GM13977 (cell line): ENCODE measurements at places on chromosomes 11 and 22.

GRCh38 chr11:100925935-100926334, 203.7 kb downstream of the PGR start:
- peak; percentile 4 for DNase-seq

DNA sequence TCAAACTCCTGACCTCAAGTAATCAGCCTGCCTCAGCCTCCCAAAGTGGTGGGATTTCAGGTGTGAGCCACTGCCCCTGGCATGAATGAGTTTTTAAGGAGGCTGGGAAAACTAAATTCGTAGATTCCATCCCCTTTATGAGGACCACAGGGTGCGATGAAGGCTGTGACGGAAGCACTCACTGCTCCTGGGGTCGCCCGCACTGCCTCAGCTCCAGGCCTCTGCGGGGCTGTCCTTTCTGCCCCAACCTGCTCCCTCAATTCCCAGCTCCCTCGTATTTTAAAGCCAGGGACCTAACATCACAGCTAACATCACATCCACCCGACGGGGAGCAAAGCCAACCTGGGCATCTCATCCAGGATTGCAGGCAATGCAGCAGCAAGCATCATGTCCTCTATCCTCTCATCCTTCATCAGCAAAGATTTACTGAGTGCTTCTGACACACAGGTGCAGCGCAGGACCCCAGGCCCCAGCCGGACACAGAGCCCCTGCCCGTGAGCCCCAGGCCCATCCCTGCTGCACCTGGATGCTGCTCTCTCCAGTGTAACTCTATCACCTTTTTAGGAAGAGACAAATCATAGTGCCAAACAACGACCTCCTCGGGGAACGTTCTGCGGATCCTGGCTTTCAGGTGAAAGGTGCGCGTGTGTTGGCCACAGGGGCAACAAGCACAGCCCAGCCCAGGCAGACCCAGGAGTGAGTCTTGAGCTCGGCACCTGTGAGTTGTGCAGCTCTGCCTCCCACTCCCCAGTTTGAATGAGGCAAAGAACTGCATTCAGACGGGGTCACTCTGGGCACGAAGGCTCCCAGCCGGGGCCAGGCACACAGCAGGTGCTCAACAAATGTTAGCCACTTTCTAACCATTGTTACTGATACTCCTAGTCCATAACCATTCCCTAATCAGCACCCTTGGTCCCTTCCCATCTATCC, 134.3 kb downstream of the CRYBB2 start:
- no peak for DNase-seq

DNA sequence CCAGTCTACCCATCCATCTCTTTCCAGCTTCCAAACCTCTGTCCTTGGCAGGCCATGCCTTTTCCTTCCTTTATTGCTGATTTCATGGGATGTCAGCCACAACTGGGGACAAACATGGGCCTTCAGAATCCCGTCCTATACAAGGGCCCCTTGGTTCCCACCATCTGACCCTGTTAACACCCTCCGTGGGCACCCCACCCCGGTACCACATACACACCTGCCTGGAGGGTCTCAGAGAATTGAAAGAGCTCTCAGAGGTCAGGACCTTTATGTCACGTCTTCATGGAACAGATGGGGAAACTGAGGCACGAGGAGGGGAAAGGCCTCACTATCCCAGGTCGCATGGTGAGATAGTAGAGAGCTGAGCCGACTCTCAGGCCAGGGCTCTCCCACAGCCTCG, 53.0 kb downstream of the MPPED1 start:
- DNase-seq, result no peak

DNA sequence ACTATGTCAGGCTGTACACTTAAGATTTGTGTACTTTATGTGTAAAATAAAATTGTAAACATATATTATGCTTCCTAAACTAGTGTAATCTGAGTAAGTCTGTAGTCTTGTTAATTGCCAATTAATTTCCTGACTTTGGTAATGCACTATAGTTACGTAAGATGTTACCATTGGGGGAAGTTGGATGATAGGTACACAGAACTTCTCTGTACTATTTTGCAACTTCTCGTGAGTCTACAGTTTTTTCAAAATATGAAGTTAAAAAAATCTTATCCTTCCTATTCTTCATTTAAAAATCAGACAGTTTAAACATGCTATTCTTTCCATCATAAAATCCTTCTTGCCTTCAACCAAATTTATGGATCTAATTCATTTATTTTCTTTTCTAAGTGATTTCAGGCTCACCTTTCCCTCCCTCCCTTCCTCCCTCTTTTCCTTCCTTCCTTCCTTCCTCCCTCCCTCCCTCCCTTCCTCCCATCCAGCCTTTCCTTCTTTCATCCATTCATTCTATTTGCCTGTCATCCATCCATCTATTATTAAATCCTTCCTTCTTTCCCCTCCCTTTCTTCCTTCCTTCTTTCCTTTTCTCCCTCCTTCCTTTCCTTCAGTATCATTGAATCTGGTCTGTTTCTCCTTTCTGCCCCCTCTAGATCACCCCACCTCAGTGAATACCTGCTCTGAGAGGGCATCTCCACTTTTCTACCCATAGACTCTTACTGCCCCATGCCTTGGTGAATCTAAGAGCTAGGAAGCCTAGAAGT, 22.1 kb upstream of the ASCC2 start:
- DNase-seq, result no peak

DNA sequence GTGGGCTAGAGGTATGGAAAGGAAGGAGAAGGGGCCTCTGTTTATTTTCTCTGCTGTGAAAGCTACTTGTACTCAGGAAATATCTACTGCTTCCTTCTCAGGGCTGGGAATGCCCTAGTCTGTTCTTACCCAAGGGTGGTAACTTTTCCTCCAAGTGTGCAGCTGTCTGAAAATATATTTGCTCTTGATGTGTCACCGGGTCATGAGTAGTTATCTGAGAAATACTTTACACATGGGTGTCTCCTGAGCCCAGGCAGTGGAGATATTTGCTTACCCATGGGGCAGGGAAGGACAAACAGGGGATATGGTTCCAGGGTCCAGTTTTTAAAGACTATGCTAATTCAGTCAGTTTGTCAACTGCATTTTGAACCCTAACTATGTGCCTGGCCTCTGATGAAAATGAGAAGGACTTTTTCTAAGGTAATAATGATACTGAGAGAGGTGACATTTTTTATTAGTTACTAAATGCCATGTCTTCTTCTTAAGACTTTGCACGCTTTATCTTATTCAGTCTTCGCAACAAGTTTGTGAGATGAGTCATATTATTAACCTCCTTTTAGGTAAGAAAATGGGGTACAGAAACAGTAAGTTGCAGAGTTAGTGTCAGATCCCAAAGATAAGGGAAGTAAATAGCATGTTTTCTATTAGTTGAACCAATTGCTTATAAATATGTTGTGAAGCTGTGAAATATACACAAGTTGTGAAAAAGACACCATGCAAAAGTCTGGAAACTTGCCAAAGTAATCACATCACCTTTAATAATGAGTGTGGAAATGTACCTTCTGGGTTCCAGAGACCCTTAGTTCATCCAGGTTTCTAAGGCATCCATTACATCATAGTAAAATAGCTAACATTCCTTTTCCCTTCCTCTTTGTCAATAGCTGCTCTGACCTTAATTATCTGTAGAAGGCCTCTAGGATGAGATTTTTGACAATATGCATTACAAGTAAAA, 22.9 kb downstream of the SYTL2 start:
- DNase-seq, result no peak
